ENCODE measurements at places on chromosomes 2 and 18.

- no peak for DNase-seq
Observed at GRCh38 chr2:96511851-96512250, 6.7 kb upstream of the NEURL3 start.

GRCh38 chr18:53941601-53942338 lies 282.7 kb downstream of the MBD2 start:
- DNase-seq: no peak

DNA sequence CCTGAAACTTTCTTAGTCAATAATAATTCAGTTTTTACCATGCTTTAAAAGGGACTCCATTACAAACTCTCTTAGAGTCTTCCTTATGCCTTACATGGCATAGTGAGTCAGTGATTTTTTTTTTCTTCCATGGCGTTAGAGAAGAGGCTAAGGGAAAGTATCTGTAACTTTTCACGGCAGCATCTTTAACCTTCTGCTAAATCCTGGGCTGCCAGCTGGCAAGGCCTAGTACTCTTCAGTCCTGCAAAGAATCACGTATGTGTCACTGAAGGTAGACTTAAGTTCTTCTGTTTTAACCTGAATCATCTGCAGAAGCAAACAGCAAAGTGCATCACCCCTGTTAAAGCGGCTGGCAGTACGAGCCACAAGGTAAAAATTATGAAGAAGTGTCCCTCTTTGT lies 286.3 kb upstream of the FN1 start:
- DNase-seq: no peak

DNA sequence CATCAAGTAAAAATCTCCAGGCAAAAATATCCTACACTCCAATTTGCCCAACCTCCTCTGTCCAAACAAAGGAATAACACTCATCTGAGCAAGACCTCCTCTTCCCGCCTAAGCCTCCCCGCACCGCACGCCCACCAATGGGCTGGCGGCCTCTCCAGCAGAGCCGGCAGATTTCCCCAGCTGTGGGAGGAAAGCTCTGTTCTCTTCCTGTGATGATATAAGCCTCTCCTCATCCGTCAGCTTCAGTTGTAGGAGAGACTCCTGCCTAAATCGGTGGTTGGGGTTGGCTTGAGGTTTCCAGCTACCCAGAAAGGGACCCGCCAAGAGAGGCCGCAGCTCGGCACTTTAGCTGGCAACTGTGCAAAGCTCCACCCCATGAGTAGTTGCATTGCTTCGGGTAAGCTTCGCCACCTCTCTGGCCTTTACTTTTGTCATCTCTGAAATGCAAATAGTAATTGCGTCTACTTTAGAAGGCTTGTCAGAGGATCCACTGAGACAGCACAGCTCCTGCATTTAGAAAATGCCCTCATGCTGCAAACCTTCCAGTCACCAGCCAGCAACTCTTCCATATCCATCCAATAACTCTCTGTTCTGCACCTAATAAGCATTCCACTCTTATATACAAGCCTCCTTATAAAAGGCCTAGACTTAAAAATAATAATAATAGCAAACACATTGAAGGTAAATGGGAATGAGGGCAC lies 146.4 kb downstream of the MYT1L start:
- no peak for DNase-seq

- no peak for DNase-seq
Observed at GRCh38 chr2:128520791-128521190, 202.1 kb upstream of the HS6ST1 start.

- no peak for DNase-seq
Observed at GRCh38 chr2:36560726-36561125, 37.2 kb downstream of the FEZ2 start.

GRCh38 chr2:181540421-181540820 lies 83.2 kb downstream of the ITGA4 start:
- no peak for DNase-seq

DNA sequence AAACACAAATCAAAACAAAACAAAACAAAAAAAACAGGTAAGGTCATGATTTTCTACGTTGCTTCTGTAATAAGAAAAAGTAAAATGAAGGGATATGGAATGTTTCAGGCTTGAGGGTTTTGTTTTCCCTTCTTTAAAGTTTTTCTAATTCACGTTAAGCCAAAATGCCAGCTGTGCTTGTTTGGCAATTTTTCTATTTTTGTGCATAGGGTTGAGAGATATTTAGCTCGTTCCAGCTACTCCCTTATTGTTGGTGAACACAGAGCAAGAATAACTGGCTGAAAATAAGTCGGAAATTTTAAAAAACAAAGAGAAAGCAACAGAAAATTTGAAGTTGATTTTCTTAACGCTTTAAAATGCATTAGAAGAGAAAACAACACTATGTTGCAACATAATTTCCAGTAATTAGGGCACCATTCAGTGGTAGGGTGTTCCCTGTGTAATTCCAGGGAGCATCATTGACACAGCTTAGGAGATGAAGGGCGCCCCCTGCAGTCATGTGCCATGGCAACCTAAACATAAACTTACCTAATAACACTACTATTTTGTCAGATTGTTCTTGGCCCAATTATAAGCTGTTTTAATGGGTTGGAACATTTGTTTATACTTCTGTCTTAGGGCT lies 99.5 kb downstream of the DTNA start:
- no peak for DNase-seq

- no peak for DNase-seq
Observed at GRCh38 chr18:45519411-45520280, 95.6 kb upstream of the SLC14A2 start.

- DNase-seq: no peak
Observed at GRCh38 chr18:50857694-50858093, 21.2 kb upstream of the ME2 start.

DNA sequence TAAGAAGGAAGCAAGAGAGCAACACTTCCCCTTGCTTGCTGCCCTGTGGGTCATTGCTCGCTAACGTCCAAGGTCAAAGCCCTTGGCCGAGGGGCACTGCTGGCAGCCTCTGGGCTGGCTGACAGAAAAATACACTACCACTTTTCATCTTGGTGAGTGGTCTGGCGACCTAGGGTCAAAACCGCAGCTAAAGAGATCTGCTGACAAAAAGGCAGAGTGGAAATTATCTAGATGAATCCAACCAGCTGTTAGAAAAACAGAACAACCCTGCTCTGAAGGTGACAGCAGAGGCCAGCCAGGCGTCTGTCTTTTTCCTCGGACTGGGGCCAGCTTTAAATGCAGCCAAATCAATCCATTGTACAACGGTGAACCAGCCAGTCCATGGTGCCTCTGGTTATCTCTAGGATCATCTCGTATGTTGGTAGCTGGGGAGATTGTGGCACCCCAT lies 92.6 kb downstream of the CD8B2 start:
- no peak for DNase-seq

DNA sequence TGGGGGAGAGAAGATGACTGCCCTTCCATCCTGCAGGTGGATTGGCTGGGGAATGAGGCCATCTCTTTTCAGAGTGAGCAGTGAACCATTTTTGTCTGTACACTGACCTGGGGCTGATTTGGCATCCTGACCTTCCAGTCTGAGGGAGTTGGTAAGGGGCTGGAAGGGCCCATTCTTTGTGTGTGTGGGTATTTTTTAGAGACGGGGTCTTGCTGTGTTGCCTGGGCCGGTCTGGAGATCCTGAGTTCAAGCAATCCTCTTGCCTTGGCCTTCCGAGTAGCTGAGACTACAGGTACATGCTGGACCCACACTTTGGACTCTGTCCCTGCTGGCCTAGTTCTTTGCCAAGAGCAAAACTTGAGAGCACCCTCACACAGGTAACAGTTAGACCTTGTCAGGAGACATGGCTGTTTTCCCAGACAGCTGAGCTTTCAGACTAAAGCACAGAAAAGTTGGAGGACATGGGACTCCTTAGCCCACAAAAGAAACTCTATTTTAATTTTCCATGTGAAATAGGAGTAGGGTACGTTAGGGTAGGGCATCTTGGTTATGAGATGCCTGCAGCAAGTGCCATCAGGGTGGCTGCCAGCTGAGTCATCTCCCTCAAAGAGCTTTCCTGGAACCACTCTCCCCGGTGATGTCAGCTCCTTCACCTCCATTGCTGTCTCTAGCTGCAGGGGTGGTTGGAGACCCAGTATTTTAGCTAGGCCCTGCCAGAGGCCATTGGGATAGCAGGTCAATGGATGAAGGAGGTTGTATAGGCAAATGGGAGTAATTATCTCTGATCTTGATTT lies 60.7 kb downstream of the DGKD start:
- DNase-seq: no peak

GRCh38 chr2:238029853-238030252 lies 30.9 kb upstream of the SCLY start:
- DNase-seq: no peak

DNA sequence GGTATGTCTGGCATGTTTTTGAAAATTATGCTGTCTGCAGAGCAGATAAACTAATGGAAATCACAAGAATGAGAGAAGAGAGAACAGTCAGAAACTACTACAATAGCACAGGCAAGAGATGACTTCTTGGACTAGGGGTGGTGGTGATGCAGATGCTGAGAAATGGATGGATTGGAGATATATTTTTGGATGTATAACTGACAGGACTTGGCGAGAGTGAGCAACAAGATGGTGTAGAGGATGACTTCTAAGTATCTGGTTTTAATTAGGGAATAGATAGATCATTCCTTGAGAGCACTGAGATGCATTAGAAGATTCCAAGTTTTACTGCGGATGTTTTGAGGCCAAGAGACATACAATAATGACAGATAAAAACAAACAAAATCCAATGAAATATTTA lies 328.2 kb downstream of the PID1 start:
- DNase-seq: no peak

- DNase-seq: no peak
Observed at GRCh38 chr18:13452871-13453680, 234.5 kb downstream of the LDLRAD4 start.

- no peak for DNase-seq
Observed at GRCh38 chr2:163630836-163631235, 105.0 kb downstream of the FIGN start.

DNA sequence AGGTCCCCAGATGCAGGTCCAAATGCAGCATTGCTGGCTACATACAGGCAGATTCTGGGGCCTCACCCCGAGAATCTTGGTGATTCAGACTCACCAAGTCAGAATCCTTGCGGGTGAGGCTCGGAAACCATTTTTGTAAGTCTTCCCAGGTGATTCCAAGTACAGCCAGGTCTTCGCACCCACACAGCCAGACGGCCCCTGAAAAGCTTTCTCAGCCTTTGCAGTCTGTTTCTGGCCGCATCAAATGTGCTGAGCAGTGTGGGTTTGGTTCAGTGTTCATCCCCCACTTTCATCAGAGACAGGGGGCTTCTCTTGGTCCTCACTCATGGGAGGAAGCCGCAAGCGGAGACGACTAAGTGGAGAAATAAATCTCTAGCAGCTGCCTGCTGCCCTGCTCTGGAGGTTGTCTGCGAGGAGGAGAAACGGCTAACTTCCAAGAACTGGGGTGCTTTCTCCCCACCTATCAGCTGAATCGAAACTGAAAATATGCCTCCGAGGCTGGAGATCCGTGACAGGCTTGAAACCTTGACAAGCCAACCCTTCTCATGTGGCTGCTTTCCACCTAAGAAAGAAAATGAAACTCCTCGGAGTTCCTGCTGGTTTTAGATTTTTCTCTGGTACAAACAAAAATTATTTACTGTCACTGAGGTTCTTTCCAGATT lies 8.9 kb upstream of the TMEM185B start:
- DNase-seq: no peak

GRCh38 chr2:203934041-203934492 lies 2.5 kb upstream of the ICOS start:
- DNase-seq: no peak

DNA sequence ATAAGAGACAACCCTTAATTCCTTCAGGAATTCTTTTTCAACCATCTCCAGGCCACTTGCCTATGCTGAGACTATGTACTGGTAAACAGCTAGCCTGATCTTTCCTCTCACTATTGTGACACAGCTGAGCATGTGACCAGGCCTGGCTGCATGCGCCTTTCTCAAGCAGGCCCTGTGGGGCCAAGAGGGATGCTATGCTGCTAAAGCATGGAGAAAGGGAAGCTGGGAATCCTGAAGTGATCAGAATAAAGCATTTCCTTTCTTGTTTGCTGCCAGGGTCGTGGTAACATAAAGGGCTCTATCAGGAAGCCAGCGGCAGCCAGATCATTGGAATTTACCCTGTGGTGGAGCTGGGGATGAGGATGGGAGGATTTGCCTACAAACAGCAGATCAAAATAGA lies 29.8 kb upstream of the LCLAT1 start:
- DNase-seq: no peak

GRCh38 chr2:106685180-106685897 lies 198.2 kb downstream of the CD8B2 start:
- DNase-seq: no peak

DNA sequence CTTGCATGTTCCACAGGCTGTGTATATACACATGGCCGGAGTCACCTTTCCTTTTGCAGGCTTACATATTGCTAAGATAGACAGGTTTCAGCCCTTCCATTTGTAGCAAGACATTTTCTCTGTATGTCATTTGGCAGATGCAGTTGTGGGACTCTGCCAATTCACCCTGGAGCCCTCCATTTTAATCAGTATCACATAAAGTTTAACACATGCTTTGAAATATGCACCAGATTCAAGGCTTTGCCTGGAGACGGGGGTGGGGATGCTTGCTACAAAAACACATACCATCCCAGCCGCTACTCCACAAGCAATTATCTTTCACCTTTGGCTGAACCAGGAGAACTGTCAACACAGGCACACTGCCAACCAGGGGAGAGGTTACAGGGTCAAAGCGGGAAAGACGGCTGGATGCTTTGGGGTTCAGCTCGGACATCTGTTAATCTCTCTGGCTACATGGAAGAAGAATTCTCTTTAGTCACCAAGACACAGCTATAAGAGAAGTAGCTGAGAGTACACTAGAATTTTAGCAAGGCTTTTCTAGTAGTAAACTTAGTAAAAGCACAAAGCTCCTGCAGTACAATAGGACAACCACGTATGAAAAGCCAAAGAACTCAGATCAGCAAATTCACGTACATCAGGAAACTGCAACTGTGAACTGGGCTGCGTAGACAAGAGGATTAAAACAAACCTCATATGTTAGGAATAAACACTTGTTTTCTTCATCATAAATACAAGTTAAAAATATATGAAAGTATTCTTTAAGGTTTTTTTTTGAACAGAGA lies 130.9 kb downstream of the EXOC6B start:
- DNase-seq: peak; percentile 55

DNA sequence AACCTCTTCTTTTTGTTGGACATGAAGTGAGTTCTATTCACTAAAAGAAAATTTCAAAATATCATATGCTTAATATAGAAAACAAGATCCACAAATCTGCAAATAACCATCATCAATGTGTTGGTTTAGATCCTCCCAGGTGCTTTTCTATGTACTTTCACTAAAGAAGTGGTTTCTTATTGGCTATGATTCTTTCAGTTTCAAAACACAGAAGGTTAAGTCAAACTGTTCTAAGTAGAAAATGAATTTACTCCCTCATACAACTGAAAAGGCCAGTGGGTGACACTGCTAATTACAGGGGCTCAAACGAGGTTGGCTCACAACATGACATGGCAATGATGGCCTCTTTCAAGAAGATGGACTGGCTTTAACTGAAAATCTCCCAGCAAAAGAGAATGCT lies 111.7 kb downstream of the GALR1 start:
- DNase-seq: no peak

DNA sequence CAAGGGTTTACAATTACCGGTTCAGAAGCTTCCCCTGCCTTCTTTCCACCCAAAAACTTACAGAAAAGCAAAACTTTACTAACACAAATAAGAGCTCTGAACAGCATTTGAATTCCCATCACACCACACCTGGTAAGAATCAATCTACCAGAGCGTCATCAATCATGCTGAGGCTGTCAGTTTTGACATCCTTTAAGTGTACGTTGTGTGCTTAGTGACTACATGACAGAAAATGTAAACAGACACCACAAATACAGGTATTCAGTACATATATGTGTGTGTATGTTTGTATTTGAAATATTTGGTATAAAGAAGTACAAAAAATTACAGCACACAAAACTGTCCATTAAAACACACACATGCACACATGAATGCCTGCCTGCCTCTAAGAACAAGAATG lies 523.5 kb downstream of the TMEM182 start:
- DNase-seq: no peak

Data from mesothelial cell of epicardium (in vitro differentiated cells).